Activated T-cell treated with anti-CD3 and anti-CD28 coated beads for 24 hours (primary cell): ENCODE measurements at places on chromosomes 2 and 18.

DNA sequence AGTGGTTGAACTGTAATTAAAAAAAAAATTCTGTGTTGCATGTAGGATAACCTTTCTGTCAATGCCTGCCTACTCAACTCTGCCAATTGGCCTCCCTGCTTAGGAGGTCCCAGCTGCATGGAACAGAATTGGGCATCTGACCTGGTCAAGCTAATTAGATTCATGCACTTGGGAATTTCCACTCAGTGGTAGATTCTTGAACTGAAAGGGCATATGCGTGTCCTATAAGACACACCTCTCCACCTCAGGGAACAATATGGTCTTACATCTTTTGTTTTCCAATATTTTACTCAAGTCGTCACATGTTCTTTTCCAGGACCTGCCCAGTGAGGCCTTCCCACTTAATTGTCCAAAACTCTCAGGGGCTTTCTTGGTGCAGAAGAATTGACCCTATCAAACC is 68.1 kb upstream of the TLK1 start:
- no peak for DNase-seq

DNA sequence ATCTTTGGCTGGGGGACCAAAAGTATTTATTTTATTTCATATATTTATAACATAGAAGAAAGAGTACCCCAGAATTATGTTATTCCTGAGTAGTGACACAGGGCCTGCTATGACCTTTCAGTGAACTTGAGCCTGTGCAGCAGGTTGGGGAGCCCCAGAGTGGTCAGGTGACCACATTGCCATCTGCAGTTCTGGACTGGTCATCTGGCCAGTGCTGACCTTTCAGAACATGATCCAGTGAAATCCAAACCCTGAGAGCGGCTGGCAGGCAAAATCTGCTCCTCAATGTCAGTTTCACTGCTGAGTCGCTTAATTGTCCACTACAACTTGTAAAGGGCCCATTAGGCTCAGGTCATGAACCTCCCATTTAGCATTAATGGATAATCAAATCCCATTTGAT is 336.7 kb upstream of the KCNH7 start:
- no peak for DNase-seq

DNA sequence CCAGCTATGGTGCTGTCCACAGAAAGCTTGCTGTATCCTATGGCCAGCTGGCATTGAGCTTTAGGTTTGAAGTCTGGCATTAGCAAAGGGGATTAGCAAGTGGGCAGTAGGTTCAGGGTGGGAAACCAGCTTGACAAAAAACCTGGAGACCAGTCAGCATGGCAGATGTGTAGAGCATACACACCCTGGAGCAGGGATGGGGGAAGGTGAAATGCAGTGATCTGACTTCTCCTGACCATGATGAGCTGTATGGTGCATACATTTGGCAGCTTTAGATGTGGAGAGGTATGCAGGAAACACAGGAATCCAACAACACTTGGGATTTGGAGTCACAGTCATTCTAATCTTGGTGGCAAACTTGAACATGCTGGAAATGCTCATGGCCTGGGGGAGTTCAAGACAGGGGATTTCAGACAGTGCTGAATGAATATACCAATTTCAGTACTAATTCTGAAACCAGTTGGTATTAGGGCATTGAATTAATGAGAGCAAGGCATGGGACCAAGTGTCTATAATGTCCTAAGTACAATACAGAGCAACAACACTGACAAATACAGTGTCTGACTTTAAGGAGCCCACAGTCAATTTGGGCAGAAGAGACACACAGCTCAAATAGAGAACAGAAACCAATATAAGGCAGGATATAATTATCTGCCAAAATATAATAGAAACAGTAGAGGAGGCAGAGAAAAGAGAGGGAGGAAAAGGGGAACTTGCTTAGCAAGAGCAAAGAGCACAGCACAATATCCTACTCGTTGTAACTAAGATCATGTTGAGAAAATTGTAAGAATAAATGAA is 11.8 kb downstream of the ARHGAP15 start:
- no peak for DNase-seq

GRCh38 chr2:12061286-12062052 is 315.0 kb downstream of the LPIN1 start:
- DNase-seq = no peak

DNA sequence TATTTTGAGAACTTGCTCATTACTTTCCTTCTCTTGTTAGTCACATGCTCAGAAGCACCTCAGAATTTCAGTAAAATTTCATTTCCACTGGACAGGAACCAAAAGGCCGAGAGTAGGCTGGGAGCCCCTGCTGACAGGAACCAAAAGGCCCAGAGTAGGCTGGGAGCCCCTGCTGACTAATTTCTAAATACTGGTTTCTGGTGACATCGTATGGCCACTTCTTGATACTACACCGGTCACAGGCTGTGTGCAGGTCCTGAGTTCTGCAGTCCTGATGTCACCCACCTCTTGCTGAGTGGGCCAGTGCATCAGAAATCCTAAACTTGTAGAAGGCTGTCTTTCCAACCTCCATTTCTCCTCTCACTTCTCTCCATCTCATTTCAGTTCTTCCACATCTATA is 17.7 kb upstream of the EN1 start:
- DNase-seq = no peak

GRCh38 chr2:69539549-69539908 is 102.3 kb upstream of the NFU1 start:
- DNase-seq = no peak

DNA sequence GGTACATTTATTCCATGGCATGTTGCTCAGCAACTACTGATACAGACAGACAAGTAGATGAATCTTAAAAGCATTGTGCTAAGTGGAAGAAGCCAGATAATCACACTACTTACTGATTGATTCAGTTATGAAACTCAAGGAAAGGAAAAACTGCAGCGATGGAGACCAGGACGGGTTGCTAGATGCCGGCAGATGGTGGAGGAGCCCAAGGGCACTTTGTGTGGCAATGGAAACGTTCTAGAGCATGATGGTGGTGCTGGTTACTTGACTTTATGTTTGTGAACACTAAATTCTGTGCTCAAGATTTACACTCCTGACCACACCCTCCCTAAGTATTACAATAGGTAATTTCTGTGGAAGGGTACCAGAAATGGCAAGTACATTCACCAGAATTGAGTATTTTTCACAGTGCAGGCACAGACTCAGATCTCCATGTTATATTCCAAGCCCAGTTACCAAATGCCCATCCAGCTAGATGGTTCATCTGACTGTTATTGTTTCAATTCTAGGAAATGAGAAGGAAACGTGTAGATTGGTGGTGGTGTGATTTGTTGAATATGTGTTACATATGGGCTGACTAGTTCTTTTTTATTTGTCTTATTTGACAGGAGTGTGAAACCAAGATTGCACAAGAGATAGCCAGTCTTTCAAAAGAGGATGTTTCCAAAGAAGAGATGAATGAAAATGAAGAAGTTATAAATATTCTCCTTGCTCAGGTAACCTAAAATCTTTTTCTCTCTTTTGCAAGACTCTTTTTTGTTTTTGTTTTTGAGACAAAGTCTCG is 55.1 kb downstream of the RALBP1 start:
- no peak for DNase-seq

GRCh38 chr18:59900222-59901128 is 679 bp downstream of the PMAIP1 start:
- peak; percentile 60 for DNase-seq

DNA sequence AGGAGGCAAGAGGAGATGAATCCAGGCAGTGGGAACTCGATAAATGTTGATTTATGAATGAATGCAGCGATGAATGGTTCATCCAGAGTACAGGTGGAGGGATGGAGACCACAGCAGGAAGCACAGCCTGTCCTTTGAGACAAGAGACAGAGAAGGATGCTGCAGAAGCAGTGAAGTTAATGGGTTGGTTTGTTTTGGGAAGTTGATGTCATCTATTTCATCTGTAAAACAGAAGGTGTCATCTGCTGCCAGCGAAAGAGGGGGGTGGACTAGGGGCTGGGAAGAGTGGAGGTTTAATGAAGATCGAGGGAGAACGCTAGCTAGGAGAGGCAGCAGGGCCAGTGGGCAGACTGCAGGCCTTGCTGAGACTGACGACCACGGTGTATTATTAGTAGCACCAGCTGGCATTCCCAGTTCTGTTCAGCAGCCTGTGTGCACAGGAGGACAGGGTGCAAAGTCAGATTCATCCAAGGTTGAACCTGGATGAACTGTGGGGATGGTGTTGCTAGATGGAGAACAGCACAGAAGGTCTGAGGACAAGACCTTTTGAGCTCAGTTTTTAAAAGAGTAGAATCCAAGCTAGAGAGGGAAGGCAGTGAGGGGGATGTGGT is 120.3 kb upstream of the CAPN13 start:
- no peak for DNase-seq

- DNase-seq = no peak
Measured at GRCh38 chr2:219769090-219769910, 141.9 kb downstream of the SLC4A3 start.

DNA sequence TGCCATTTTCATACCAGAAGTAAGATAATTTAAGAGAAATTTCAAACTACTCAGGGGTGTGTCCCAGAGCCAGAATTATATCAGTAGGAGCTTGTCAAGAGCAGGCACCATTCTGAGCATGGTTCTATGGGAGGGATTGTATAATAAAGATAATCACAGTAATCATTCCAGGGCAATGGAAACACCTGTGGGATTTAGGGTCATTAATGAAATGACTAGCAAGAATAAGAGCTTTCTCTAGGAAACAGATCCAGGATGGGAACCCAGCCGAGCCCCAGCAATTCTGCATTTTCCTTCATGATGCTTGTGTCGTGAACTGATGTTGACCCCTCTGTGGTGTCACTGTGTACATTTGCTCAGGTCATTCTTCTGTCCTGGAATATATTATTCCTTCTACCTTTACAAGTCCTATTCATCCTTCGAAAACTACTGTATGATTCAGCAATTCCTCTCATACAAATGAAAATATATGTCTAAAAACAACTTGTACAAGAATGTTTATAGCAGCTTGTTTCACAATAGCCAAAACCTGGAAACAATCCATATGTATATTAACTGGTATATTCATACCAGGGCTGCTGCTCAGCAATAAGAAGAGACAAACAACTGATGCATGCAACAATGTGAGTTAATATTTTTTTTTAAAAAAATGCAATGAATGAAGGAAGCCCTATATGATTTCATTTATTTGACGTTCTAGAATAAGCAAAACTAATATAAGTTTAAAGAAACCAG is 687.8 kb upstream of the KLHL29 start:
- no peak for DNase-seq

- no peak for DNase-seq
Measured at GRCh38 chr2:202014318-202014717, 19.3 kb upstream of the FZD7 start.

GRCh38 chr2:98923244-98923940 is 12.6 kb downstream of the CRACDL start:
- DNase-seq = no peak

DNA sequence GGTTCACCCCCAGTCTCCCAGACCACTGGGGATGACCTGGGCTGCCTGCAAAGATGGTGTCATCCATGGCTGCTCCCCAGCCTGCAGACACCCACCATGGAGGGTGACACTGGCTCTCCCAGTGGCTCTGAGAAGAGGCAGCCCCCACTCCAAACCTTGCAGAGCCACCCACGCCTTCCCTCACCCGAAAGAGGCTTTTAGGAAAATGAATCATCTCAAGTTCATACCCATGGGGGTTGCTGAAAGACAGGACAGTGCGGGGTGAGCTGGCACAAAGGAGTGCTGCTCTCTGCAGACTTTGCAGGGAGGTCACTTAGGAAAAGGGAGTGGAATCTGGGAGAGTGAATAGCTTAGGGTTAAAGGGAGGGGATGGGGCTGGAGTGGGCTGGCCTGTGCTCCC is 36.4 kb downstream of the MPHOSPH10 start:
- no peak for DNase-seq

DNA sequence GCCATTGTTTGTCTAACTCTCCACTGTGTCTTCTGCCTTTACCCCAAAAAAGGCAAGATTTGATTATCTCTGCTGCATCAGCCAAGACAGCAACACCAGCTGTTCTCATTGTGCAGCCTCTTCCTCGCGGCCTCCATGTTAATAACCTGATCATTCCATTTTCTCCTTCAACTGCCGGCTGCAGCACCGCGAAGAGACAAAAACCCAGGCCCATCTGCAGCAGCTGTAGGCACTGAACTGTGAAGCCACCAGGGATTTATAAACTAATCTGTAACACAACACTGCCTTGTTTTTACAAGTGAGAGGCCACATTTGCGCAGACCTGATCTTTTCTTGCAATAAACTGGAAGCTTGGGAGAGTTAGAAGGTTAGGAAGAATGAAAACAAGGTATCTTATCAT is 147.8 kb downstream of the SATB2 start:
- DNase-seq = no peak

GRCh38 chr18:50334546-50335152 is 40.2 kb upstream of the SKA1 start:
- no peak for DNase-seq

GRCh38 chr2:233380132-233380895 is 26.0 kb downstream of the DGKD start:
- no peak for DNase-seq

GRCh38 chr2:13818002-13818401 is 814.5 kb upstream of the LRATD1 start:
- no peak for DNase-seq

GRCh38 chr2:159712929-159713420 is 669 bp downstream of the MARCHF7 start:
- no peak for DNase-seq

- no peak for DNase-seq
Measured at GRCh38 chr2:217371781-217372213, 511.9 kb upstream of the TNP1 start.

DNA sequence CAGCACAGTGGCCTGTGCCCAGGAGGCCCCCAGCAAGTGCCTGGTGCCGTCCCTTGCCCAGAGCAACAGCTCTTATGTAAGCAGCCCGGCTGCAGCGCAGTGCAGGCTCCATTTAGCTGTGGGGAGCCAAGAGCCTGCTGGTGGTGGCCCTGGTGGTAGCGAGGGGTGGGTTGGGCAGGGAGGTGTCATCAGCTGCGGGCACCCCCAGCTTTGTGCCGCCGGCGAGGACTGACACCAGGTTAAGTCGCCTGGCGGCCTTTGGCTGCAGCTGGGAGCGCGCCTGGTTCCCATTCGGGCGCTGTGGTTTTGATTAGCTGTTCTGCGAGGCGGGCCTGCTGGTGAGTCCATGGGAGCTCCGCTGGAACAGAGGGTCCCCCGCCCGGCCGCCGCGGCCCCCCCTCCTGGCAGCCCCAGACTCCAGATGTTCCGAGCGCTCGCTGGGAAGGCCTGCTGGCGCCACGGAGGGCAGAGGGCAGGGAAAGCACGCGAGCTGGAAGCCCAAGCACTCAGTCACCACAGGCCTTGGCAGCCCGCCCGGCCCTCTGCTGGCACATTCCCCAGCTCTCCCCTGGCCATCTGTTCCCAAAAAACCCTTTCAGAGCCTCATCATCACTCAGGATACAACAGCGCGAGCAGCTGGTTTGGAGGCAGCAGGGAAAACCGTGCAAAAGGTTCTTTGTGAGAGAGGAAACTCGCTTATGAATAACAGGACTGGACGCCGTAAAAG is 18.4 kb downstream of the ATOH8 start:
- DNase-seq = no peak

DNA sequence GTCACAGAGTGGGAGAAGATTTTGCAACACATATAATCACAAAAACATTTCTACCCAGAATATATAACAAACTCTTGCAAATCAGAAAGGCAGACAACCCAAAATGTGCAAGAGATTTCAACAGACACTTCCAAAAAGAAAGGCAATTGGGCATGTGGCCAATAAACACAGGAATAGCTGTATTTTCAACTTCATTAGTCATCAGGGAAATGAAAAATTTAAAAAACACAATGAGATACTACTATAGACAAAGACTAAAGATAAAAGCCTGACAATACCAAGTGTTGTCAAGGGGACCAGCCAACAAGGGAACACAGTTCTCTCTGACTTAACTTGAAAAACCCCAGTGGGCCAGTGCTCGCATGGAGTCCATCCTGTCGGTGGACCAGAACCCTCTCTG is 40.5 kb downstream of the MTHFD2 start:
- DNase-seq = no peak
